Kidney capillary endothelial cell (primary cell): ENCODE measurements at places on chromosomes 3 and 15.

- no peak for DNase-seq
Measured at GRCh38 chr3:185691622-185692021, 105.5 kb downstream of the SENP2 start.

DNA sequence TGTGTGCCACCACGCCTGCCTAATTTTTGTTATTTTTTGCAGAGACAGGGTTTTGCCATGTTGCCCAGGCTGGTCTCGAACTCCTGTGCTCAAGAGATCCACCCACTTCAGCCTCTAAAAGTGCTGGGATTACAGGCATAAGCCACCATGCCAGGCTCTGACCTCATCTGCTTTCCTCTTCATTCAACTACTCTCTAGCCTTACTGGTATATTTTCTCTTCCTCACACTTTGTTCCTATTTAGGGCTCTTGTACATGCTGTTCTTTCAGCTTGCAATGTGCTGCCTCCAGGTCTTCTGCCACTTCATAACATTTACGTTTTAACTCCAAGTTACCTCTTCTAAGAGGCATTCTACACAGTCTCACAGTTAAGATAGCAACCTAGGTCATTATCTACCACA, 34.9 kb downstream of the PIK3CB start:
- no peak for DNase-seq

GRCh38 chr15:80432345-80432702, 28.1 kb downstream of the ARNT2 start:
- no peak for DNase-seq

- no peak for DNase-seq
Measured at GRCh38 chr3:126341755-126342150, 15.5 kb downstream of the KLF15 start.
